Stimulated activated CD4-positive, alpha-beta T cell treated with anti-CD3 and anti-CD28 coated beads, Interleukin-4, amount 100 ng/mL, for 48 hours (primary cell): ENCODE measurements at places on chromosomes 4 and X.

DNA sequence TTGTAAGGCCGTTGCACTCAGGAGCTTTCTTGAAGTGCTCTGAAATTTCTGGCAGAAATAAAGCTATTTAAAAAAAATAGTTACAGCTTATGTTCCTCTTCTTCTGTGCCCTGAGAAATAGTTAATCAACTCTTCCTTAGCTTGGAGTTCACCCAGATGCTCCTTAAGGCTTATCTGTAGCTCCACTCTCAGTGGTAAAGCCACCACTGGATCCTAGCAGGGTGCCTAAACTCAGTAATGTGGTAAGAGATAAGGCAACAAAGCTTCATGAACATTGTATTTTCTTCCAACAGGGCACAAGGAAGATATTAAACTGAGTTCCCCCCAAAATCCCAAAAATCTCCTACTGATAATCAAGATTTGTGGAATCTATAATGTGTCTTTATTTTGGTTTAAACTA is 299.5 kb downstream of the MAPK10 start:
- DNase-seq: no peak

- DNase-seq: no peak
These were observed 31.2 kb downstream of the LARP7 start for GRCh38 chr4:112668131-112668530.

DNA sequence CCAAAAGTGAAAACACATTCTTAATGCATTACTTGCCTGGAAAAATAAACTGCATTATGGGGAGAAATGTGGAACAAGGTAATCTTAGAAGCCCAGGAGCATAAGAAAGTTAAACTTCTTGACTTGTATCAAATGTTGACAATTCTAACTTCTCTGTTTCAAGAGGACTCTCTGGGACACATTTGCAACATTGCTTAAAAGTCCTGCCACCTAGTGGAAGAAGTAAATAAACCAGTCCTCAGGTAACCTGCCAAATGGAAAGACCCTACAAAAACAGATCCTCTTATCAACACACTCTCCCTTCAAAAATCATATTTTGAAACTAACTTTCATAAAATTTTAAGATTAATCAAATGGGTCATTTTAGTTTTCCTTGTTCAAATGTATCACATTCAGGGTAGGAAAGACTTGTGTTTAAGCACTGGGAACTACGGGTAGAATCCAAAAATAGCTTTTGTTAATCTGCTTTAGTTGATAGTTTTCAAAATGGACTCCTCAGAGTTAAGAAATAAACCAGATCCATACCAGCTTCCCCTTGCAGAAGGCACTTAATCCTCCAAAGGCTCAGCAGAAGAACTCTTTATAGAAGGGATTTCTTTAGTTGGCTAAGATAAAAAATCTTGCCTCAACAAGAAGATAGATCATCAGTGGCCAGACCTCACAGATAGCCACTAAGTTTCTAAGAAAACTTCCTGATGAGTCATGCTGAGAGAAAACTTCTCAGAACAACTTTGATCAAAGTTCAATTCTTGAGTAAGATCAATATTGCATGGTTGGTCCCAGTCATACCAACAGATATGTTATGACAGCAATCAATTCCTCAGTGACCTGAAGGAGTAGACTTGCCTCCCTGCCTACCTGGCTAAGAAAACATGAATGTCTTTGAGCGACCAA is 141.7 kb downstream of the HHIP start:
- no peak for DNase-seq

DNA sequence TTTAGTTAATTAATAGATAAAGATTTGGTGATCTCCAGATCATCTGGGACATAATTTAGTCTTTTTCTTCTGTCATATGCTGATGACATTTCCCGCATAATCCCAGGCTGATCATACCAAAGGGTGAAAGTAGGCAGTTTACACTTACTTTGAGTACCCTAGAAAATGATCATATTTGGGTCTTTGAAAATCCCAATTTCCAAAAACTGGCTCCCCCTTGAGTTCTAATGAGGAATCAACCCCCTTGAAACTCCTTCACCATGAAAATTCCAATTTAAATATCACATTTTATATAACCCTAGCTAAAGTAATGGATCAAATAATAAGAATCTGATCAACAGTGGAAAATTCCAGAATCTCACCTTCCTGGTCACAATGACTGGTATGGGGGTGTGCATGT is 223.4 kb downstream of the NAF1 start:
- DNase-seq: no peak

GRCh38 chrX:147962476-147962875 is 18.7 kb upstream of the FMR1NB start:
- no peak for DNase-seq
